ENCODE measurements at places on chromosomes 7 and 10.

DNA sequence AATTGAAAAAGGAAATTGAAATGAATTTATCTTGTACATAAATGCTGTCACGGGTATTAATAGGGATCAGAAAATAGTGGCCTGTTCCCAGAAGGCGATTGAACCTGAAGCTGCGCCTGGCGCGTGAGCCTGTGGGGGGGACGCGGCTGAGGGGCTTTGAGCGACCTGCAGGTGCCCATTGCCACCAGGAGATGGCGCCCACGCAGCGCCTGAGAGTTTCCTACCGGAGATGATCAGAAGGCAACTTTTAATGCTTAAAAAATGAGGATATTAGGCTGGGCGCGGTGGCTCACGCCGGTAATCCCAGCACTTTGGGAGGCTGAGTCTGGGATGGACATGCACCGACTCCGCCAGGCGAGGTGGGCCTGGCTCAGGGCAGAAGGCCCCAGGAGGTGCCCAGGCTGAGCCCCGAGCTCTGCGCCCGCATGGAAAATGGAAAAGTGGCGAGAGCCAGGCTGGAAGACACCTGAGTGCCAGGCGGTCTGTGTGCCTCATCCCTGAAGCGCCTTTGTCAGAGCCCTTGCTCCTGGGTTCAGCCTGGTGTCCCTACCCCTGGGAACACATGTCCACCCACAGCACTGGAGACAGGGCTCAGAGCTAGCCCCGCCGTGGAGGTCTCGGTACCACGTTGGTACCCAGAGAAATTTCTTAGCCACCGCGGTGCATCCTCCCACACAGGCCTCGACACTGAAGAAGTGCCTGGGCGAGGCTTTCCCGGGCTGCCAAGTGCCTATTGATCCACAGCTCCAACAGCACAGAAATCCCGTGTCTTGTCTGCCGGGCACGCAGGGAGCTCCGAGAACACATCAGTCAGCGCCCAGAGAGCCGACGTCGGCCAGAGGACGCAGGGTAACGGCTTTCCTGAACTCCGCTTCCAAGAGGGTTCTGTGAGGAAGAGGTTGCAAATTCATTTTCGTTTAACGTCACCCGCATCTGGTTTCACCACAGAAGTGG, 117.4 kb downstream of the INPP5A start:
- peak; percentile 55 for DNase-seq

DNA sequence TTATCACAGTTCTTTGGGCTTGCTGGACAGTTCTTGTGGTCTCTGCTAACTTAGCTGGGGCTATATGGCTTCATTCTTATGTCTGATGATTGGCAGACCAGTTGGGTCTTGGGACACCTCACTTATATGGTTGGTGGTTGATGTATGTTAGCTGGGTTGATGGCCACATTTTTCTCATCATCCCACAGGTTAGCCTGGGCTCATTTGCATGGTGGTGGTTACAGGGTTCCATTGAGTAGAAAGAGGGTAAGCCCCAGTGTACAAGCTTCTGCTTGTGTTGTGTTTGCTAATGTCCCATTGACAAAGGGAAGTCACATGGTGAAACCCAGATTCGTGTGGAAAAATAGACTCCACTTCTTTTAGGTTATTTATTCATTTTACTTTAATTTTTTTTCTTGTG, 40.6 kb downstream of the TMEM60 start:
- DNase-seq = no peak

GRCh38 chr7:106464651-106465050, 179.9 kb upstream of the NAMPT start:
- DNase-seq = no peak

- DNase-seq = no peak
Observed at GRCh38 chr10:117553142-117553814, 10.7 kb downstream of the EMX2 start.

DNA sequence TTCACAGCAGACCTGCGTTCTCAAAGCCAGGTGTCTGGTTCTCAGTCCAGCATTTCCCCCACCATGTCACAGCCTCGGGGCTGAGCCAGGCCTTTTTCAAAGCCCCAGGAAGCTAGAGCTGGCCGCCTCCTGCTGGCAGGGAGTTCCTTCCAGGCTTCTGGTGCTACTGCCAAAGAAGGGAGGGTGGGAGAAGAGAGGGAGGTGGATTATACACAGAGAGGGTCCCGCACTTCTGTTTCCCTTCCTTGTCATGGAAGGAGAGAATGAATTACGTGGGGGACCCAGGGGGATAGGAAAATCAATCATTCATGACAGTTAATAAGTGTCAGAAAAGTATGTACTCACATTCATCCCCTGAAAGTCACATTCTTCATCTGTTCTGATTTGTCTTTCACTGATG, 600 bp upstream of the LGI1 start:
- DNase-seq = no peak

DNA sequence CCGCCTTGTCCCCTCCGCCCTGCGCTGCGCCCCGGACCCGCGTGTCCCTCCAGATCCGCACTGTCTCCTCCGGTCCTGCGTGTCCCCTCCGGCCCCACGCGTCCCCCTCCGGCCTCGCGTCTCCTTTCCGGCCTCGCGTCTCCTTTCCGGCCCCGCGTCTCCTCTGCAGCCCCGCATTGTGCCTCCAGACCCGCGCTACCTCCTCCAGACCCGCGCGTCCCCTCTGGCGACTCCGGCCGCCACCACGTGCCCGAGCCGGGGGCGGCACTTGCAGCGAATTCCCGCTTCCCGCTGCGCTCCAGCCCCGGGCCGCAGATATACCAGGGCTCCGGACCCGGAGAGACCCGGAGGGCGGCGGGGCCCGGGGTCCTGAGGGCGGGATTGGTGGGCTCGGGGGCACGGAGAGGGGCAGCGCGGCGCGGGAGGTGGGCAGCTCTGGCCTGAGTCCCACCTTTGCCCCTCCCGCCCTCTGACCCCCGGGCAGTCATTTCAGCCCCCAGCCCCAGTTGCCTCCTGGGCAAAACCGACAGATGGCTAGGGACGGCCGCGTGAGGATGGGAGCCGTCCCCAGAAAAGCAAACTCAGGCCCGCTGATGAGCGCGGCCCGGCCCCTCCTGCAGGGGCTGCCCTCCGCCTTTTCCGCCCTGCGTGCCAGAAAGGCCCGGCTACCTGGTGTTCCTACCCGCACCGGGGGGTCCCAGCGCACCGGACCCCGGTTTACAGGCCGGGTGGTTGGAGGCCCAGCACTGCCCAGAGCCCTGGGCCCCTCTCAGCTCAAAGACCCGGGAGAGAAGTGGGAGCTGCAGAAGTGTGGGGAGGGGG, 56.5 kb downstream of the RBM17 start:
- no peak for DNase-seq

- no peak for DNase-seq
Observed at GRCh38 chr10:70918851-70919530, 30.6 kb upstream of the PCBD1 start.

DNA sequence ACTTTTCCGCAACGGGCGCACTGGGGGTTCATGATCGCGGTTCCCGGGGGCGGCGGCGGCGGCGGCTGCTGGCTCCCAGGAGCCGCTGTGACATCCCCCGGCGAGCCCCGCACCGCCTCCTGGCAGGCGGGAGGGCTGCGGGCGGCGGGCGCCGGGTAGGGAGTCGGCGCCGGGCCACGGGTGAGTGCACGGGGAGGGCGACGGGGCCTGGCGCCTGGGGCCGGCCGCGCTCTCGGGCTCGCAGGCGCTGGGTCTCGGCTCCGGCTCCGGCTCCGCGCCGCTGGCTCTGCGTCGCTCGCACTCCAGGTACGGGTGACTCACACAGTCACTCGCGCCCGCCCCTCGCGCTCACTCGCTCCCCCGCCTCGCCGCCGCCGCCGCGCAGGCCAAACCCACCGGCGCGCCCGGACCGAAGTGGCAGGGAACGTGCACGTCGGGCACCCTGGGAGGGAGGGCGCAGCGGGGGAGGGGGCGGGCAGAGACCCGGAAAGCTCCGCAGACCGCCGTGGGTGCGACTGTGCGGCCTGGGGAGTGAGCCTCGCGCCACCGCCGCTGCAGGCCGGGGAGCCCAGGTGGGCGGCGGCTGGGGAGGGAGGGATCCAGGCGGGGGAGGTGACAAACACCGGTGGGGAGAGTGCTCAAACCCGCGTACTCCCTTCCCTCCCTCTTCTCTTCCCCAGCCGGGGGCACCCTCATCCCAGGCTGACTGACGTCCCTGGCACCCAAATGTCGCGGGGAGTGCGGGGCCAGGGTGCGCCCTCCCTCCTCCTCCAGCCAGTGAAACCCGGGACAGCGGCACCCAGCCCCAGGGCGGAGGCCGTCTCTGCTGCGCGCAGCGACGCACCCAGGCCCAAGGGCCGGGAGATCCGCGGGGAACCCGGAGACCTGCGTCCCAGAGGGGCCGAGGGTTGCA, 276.9 kb upstream of the NEBL start:
- no peak for DNase-seq

- no peak for DNase-seq
Observed at GRCh38 chr7:157266272-157266671, 70.5 kb upstream of the DNAJB6 start.

GRCh38 chr7:133290676-133291333, 37.9 kb downstream of the EXOC4 start:
- no peak for DNase-seq

- DNase-seq = no peak
Observed at GRCh38 chr10:77837248-77837924, 89.2 kb downstream of the DLG5 start.

DNA sequence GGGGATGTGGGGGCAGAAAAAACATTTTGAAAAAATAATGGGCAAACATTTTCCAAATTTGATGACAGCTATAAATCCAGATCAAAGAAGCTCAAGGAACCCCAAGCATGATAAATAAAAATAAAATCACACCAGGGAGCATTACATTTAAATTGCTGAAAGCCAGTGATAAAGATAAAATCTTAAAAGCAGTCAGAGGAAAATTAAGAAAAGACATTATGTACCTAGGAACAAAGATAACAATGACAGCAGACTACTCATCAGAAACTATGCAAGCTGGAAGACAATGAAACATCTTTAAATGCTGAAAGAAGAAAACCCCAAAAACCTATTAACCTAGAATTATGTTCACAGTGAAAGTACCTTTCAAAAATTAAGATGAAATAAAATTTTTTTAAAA, 23.3 kb downstream of the NEUROG3 start:
- no peak for DNase-seq

DNA sequence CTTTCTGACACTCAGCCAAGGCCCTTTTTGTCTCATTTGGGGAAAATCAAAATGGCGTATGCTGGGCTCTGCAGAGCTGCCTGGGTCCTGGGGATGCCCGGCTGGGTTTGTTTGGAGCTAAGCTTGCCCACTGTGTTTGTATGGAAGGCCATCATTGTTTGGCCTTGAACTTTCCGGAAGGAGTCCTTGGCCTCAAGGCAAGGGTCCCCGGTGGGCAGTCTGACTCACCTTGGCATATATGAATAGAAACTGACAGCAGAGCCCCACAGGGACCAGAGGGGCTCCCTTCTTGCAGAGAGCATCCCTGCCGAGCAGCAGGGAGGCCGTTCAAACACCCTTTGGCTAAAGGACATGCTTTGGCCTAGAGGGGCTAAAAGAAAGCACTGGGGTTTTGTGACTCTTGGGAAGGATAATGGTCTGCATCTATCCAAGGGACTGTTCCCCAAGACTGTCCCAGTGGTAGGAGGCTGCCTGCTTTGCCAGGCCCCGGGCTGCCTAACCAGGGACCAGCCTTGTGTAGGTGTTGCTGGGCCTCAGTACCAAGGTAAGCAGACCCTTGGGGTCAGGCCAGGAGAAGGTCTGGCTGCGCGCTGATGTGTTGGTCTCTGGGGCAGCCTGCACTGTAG, 15.0 kb downstream of the SLC18A2 start:
- DNase-seq = no peak

DNA sequence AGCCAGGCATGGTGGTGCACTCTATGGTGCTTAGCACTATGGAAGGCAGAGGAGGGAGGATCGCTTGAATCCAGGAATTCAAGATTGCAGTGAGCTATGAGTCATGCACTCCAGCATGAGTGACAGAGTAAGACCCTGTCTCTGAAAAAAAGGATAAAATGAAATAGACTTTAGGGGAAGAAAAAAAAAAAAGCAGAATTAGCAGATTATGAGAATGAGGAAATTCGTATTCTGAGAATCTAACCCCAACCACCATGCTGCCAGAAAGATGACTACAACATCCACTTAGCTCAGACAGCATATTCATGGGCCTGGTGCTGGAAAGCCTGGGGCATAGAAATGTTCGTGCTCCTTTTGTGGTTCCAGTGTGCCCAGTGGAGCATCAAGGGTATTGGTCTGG, 63.3 kb downstream of the TMEM26 start:
- DNase-seq = no peak

GRCh38 chr7:101237206-101238067, at the start of gene CLDN15:
Gene CLDN15, minus strand, starts transcription at chr7:101237802. Its CDS starts 221 bp downstream, at chr7:101237581.
- DNase-seq = peak; percentile 2

- no peak for DNase-seq
Observed at GRCh38 chr10:127735723-127736221, 1.2 kb upstream of the FOXI2 start.

GRCh38 chr10:78314651-78315050, 281.0 kb downstream of the RPS24 start:
- DNase-seq = no peak

GRCh38 chr7:96669812-96670211, 39.8 kb downstream of the SEM1 start:
- DNase-seq = no peak

DNA sequence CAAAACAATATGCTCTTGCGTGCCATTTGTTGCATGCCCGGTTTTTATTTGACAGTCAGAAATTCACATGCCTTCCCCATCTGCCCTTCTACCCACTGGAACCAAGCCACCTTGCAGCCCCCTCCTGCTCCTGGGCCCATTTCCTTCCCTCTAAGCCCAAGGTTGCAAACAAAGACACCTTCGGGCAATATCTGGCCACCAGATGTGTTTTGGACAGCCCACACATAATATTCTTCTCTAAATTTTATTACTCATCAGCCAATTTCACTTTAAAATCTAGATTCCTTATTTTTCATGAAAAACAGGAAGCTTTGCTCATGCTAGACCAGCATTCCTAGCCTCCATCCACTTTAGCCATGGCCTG, 18.2 kb upstream of the C10orf105 start:
- no peak for DNase-seq

DNA sequence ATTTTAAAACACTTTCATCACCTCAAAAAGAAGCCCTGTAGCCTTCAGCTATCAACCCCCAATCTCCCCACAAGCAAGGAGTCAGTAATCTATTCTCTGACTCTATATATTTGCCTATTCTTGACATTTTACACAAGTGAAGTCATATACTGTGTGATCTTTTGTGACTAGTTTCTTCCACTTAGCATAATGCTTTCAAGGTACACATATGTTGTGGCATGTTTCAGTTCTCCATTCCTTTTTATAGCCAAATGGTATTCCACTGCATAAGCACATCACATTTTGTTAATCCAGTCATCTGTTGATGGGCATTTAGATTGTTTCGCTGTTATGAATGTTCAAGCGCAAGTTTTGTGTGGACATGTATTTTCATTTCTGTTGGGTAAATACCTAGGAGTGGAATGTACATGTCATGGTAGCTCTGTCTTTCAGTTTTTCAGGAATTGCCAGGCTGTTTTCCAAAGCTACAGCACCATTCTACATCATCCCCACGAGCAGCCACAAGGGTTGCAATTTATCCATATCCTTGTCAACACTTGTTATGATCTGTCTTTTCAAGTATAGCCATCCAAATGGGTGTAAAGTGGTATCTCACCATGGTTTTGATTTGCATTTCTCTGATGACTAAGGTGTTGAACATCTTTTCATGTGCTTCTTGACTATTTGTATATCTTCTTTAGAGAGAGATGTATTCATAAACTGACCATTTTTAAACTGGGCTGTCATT, 405.6 kb downstream of the KCNMA1 start:
- DNase-seq = no peak

- no peak for DNase-seq
Observed at GRCh38 chr7:14748461-14748860, 154.1 kb downstream of the DGKB start.
